ENCODE measurements at places on chromosomes 16 and 17. TPM values are rescaled to one million over a fixed set of nuclear protein-coding genes. Genes with fewer than 3 reads are reported as not detected.
A peak's percentile ranks its signal among the peaks of the same experiment; 100 is the strongest.

DNA sequence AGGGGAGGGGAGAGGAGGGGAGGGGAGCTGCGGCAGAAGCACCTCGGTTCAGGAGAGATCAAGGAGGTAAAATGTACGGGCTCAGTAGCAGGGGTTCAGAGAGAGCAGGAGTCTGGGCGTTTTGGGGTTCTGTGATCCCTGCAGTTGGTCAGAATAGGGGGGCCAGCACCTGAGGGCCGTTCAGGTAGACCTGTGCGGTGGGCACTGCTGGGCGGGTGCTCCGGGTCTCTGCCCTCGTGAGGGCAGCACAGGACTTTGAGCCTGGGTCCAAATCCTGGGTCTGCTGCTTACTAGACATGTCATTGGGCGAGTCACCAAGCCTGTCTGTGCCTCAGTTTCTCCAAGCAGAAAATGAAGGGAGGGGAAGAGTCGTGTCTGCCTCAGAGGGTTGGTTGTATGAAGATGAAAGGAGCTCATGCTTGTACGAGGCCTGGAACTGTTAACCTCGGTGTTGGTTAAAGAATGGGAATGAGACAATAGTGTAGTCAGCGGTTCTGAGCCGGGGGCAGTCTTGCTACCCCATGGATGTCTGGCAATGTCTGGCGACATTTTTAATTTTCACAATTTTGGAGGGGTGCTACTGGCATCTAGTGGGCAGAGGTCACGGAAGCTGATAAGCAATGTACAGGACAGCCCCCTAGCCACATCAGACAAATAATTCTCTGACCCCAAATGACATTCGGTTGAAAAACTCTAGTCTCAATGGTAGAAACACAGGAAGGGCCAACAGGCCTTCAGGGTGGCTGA, 35.4 kb downstream of the OR1D5 start:
- DNase-seq: no peak

- no peak for DNase-seq
These were observed 48.6 kb downstream of the HELZ start for GRCh38 chr17:67196422-67196821.

- peak; percentile 95 for DNase-seq
These were observed 99.4 kb upstream of the CHMP6 start for GRCh38 chr17:80892019-80892855.

DNA sequence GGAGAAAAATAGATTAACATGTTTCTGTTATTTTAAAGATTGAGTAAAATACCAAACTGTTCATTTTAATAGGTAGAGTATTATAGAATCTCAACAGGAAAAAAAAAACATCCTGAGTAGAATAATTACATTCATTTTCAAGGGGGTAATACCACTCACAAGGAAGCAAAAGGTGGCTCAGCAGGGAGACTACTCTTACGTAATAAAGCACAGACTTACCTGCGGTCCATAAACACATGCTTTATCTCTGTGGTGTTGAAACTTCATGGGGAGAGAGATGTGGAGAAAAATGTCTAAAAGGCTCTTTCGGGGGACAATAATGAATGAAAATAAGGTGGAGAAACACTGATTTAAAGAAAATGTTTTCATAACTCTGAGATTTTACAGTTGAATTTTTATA, 171.7 kb downstream of the MRTFB start:
- no peak for DNase-seq

DNA sequence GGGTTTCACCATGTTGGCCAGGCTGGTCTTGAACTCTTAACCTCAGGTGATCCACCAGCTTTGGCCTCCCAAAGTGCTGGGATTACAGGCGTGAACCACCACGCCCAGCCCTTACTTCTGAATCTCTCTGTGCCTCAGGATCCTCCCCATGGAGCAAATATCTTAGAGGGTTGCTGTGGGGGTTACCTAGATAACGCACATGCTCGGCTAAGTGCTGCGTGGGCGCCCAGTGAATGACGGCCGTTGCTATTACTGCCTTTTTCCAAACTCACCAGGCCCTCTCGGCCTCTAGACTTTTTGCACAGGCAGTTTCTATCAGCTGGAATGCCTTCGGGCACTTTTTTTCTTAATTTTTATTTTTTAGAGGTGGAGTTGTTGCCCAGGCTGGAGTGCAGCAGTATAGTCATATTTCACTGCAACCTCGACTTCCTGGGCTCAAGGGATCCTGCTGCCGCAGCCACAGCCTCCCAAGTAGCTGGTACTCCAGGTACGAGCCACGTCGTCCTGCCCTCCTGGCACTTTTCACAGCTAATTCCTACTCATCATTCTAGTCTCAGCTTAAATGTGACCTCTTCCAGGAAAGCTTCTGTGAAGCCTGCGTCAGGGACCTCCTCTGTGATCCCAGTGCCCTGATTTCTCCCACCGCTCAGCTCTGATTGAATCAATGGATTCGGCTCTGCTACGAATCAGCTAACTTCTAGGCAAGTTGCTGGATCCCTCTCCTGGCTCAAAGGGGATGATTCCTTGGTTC, 8.6 kb downstream of the CCDC102A start:
- DNase-seq: no peak

The QRICH2 gene
- total RNA-seq: 2.2 TPM

- DNase-seq: no peak
These were observed 10.6 kb downstream of the ICAM2 start for GRCh38 chr17:64009571-64010402.

DNA sequence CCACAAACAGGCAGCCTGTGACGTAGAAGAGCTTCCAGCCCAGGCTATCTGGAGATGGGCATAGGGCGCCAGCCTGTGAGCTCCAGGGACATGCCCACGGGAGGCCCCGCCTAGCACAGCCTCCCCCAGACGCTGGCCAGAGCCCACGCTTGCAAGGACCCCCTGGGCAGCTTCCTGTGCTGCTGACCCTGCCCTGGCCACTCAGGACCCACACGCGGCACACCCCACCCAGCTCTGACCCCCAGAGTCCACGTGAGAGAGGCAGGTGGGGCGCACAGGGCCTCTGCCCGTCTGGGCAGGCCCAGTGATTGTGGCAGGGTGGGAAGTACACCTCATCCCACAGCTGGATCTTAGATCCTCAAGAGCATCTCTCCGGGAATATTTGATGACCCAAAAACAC, 3.9 kb downstream of the CYBC1 start:
- DNase-seq: no peak

- DNase-seq: no peak
These were observed 42.7 kb upstream of the METRNL start for GRCh38 chr17:83036666-83037065.

- DNase-seq: peak; percentile 83
These were observed 3.9 kb upstream of the CCDC57 start for GRCh38 chr17:82216301-82217119.

GRCh38 chr17:28711723-28712031, at the start of gene PROCA1:
TSS of gene PROCA1 (minus strand) at chr17:28711888. CDS start at chr17:28711660, 228 bp downstream.
- DNase-seq: no peak

The MT4 gene
- not detected for total RNA-seq

- DNase-seq: peak; percentile 81
These were observed 43.5 kb downstream of the TBX21 start for GRCh38 chr17:47776330-47777197.

- peak; percentile 97 for DNase-seq
These were observed 683 bp upstream of the PSMB3 start for GRCh38 chr17:38751808-38752307.

The SEZ6 gene
- not detected for total RNA-seq

DNA sequence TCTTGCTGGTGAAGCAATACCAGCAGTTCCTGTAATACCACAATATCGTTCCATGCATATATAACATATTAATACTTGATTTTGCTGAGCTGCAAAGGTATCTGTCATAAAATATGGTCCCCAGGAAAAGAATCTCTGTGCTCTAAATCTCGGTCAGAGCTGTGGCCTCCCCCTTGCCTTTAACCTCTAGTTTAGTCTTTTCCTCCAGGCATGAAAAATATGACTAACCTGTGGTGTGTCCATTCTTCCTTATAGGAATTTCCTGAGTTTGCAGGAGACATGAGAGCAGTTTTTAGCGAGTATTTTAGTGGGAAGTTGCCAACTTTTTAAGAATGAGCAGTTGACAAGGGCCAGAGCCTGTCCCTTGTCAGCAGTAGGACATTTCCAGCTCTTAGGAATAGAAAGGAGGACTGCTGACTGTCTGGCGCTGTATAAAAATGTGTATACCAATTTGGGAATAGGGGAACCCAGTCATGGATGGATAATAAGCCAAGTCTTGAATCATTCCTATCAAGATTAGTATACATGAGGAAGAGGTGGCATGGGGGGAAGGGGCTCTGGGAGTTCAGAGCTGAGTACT, 8.7 kb downstream of the ATXN1L start:
- DNase-seq: no peak

GRCh38 chr16:19532601-19533000, 8.9 kb downstream of the CCP110 start:
- DNase-seq: no peak

DNA sequence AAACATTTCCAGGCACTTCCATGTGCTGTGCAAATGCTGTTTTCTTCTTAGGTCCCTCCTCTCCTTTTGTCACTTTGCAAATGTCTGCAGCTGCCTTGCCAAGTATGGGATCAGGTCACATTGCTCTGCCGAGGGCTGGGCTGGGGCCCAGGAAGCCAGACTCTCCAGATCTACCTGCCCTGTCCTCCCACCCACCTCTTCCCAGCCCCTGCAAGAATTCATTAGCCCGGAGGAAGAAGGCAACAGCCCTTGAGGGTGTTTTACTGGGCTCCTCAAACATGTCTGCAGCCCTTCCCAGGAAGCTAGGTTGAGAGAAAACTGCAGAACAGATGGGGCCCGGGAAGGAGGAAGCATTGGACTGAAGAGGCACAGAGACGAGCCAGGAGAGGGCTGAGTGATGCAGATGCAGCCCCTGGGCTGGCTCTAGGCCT, 47.1 kb downstream of the WSB1 start:
- DNase-seq: no peak

The LPCAT2 gene
- 1.8 TPM for total RNA-seq

The HOXB1 gene
- not detected for total RNA-seq

DNA sequence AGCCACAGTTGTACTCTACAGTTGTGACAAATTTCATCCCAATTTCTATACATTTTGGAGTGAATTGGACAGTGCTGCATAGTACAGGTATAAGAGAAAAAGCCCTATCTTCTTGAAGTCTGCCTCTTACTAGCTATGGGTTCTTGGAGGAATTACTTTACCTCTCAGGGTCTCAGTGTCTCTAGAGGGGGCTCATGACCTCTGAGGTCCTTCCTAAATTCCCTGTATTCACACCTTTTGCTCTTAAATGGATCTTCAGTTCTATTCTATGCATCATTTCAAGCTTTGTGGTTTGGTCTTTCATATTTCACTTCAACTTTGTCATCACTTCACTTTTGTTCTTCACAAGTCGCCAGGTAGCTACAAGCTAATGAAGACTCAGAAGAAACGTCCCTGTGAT, 71.2 kb upstream of the ERCC4 start:
- no peak for DNase-seq

GRCh38 chr17:5770441-5771270, 186.3 kb upstream of the NLRP1 start:
- no peak for DNase-seq

The MT1G gene
- total RNA-seq: 24.5 TPM

The AP2B1 gene
- 172 TPM for total RNA-seq

The TMC8 gene
- 231 TPM for total RNA-seq

DNA sequence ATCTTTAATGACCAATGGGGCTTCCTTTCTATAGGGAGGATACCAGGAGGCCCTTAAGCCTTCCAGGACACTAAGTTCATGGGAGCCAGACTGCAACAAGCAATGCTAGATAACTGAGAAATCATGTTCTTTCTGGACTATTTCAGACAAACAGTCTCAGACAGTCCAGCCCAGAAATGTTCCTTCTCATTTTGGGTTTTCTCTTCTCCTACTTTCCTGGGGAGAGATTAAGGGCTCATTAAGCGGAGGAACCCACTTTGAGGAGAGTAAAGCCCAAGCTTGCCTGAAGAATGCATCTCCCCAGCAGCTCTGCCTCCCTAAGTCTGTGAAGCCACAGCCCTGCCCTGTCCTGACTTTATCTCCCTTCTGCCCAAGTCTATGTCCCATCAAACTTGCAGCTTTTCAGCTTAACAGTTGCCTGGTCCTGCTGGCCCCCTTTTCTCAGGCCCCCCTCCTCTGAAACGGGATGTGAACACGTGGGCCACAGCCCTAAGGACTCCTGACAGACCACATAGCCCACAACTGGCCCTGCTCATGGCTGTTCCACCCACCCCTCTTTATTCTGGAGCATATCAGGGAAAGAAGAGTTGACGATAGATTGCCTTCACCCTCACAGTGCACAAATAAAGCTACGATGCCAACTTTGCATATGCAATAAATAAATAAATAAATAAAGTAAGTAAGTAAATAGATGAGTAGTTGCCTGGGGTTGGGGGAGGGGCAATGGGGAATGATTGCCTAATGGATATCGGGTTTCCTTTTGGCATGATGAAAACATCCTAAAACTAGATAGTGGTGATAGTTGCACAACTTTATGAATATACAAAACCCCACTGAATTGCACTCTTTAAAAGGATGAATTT, 111.0 kb downstream of the N4BP1 start:
- no peak for DNase-seq

DNA sequence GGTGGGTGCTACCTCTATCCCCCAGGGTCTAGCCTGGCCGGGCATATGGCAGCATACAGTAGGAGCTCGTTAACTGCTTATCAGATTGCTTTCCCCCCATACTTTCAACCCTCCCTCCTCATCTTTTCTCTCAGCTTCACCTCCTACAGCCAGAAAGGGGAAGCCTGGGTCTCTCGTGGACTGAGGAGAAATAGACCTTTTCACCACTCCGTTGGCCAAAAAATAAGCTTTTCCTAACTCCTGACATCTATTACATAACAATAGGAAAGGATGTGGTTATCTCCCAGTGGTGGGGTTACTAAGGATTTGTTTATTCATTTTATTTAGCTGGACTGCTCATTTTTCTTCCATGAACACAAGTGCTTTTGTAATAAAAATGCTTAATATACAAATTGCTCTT, 9.0 kb upstream of the CXCL16 start:
- DNase-seq: no peak

DNA sequence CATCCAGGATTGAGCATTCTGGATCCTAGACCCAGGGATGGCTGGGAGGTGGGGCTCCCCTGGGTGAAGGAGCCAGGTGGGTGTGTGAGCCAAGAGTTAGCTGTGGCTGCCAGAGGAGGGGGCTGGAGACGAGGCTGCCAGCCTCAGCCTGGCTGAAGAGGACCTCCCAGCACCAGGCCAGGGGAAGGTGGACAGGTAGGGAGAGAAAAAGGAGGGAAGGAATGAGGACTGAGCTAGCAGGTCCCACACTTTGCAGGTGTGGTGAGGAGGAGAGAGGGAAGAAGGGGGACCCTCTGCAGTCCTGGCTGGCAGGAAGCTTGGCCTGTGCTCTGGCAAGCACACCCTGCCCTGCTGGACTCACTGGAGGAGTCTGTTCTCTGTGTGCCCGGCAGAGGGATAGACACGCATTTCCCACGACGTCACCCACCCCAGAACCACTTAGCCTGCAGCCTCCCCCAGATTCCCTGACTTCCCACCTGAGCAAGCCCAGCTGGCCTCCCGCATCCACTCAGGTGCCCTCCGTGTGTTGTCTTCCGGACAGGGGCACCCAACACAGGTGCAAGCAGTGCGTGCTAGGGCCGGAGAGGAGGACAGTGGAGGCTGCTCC, 42.0 kb downstream of the SOCS3 start:
- no peak for DNase-seq

The FN3K gene
- 2.9 TPM for total RNA-seq

The KRT26 gene
- not detected for total RNA-seq
